ENCODE measurements at places on chromosomes 7 and 10.

- no peak for DNase-seq
Observed at GRCh38 chr10:29630205-29631048, 4.3 kb downstream of the SVIL start.

DNA sequence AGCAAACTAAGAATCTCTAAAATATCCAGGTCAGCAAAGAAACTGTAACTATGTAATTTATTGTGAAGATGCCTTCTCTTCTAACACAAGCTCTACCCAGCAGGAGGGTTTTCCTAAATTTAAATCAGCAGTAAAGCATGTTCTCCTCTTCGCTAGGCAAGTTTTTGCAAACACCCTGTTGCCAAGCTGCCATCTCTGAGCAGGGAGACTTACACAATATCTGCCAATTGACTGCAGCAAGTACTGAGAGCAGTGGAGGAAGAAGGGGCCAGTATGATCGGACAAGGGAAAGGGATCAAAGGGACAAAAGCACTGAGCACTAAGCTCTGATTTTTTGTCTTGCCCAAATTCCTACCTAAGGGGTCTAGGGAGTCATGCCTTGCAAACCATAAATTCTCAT lies 16.0 kb upstream of the LANCL2 start:
- no peak for DNase-seq

DNA sequence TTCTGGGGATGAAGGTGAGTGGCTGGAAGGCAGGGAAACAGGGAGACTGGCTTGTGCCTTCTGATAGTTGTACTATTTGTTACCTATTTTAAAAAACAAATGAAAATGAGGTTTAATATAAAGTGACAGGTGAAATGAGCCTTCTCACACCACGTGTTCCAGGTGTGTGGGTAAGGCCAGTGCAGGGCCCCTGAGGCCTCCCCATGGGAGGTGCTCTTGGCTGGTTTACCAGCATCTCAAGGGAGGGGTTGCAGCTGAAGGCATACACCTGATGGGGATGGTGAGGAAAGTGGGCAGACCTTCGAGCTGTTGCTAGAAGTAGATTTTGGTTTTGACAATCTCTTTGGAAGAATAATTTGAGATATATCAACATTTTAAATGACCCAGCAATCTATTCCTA lies 103.6 kb downstream of the ARHGAP22 start:
- no peak for DNase-seq

DNA sequence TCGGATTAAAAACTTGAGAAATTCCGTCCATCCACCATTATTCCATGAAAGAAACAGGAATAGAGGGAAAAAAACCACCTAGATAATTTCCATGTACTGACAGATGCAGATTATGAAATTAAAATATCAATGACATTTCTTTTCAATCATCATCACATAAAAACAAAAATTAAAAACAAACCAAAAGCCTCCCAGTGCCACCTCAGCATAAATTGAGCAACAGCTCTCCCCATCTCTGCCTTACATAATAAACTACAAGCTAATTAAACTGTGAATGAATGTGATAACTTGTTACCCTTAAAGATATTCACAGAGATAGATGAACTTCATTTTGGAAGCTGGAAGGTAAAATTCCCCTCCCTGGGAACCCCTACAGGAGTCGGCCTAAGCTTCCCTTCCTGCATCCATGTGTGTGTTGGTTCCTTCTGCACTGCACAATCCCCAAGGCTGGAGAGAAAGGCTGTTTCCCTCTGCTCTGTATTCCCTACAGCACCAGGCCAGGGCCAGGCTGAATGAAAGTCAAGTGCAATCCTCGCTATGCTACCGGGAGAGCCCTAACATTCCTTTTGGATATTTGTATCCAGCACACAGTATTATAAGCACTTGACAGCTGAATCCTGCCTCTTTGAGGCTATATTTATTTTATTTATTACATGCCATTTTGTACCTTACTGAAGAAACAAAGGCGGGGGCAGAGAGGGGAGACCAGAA lies 8.1 kb downstream of the CCDC6 start:
- DNase-seq: no peak

GRCh38 chr7:20158684-20159083 lies 58.5 kb downstream of the MACC1 start:
- no peak for DNase-seq

- no peak for DNase-seq
Observed at GRCh38 chr7:151058781-151059366, 515 bp upstream of the SLC4A2 start.

DNA sequence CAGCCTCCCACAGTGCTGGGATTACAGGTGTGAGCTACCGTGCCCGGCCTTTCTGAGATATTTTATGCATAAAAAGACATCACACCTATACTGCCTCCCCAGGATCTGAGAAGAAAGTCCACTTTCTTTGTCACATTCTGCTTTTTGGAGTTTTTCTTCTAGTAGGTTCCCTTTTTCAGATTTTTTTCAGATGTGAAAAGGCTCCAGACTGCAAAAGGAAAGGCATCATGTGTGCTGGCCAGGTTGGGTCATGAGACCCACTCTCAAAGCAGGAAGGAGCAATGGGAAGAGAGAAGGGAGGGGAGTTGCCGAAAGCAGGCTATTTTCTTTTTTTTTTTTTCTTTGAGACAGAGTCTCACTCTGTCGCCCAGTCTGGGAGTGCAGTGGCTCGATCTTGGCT lies 10.8 kb downstream of the BLVRA start:
- no peak for DNase-seq

DNA sequence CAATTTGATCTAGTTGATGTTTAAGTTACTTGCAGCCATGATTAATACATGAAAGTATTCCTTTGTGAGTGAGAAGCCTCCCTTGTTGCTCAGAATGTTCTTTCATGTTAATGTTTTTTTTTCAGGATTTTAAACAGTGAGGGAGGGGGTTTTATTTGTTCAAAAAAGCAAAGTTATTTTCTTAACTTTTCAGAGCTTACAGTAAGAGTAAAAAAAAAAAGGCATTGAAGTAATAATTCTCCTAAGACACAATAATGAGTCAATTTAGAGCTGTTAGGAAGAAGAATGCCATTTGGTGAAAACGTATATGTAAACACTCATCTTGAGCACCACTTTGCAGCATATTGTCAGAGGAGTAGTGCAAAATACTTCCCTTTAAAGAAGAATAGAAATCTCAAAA lies 105.8 kb downstream of the SEMA3A start:
- no peak for DNase-seq

DNA sequence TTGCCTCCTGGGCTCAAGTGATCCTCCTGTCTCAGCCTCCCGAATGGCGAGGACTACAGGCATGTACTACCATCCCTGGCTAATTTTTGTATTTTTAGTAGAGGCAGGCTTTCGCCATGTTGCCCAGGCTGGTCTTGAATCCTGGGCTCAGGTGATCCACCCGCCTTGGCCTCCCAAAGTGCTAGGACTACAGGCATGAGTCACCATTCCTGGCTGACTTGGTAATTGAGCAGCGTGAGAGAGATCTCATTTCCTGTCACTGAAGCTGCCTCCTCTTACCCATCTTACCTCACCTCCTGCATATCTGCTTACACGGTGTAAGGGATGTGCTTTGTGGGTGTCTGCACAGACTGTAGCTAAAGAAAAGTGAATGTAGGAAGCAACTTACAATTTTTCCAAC lies 9.7 kb downstream of the IFIT3 start:
- no peak for DNase-seq

GRCh38 chr7:29956487-29956836 lies 33.1 kb downstream of the SCRN1 start:
- DNase-seq: no peak

DNA sequence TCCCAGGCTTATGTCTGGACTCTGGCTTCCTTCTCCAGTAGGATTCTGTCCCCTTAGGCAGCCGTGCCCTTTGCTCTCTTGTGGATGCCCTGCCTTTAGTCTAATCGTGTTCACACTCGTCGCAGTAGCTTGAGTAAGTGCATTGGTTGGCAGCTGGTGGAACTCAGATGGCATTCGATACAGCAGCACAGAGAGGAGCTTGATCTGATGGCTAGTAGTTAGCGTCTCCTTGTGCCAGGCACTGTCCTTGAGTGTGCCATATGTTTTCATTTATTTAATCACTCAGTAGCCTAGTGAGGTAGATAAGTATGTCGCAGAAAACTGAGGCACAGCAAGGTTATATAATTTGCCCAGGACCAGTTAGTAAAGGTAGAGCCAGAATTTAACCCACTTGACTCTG lies 18.2 kb upstream of the PARP12 start:
- DNase-seq: no peak

GRCh38 chr10:17626656-17627055 lies 9.5 kb upstream of the HACD1 start:
- DNase-seq: no peak
